ENCODE measurements at places on chromosomes 2 and 18.

GRCh38 chr2:26711457-26712161 lies 19.1 kb downstream of the KCNK3 start:
- DNase-seq = no peak

DNA sequence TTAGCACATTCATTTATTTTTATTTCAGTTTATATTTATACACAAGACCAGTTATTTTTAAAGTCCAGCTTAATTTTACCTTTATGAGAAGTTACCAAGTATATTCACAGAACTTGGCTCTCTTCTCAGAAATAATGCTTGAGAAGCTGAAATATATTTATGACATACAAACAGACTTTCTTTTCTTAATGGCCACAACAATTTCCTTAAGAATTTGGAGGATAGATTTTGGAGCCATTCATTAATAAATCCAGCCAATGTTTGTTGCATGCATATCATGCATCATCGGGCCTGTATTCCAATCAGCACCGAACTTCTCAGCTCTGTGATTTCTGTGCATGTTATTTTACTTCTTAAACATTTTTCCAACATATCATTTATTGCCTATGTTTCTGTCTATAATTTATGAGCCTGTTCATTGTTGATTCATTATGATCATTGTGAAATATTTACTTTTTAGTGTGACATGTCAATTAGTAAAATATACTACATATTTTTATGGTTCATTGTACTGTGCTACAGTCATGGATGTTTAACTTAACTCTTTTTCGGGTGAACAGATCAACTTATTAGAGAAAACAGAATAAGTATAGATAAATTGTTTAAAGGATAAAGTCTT lies 3.5 kb downstream of the GULP1 start:
- no peak for DNase-seq

- no peak for DNase-seq
Observed at GRCh38 chr18:37249895-37250618, 315.5 kb downstream of the CELF4 start.

DNA sequence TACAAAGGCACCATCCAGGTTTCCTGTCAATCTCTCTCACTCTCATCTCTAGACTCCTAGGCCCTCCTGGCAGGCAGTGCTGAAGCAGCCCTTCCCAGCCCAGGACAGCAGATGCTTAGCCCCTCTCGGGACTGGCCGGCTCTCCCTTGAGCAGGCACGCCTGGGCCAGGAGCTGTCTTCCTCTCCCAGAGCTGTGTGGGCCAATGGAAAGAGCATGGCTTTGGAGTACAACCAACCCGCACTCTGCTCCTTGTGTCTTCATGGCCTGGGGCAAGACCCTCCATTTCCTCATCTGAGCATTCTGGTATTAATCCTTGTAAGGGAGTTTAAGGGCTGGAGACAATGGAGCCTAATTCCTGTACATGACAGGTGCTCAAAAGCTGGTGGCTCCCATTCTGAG lies 97.2 kb downstream of the CAPN13 start:
- no peak for DNase-seq

DNA sequence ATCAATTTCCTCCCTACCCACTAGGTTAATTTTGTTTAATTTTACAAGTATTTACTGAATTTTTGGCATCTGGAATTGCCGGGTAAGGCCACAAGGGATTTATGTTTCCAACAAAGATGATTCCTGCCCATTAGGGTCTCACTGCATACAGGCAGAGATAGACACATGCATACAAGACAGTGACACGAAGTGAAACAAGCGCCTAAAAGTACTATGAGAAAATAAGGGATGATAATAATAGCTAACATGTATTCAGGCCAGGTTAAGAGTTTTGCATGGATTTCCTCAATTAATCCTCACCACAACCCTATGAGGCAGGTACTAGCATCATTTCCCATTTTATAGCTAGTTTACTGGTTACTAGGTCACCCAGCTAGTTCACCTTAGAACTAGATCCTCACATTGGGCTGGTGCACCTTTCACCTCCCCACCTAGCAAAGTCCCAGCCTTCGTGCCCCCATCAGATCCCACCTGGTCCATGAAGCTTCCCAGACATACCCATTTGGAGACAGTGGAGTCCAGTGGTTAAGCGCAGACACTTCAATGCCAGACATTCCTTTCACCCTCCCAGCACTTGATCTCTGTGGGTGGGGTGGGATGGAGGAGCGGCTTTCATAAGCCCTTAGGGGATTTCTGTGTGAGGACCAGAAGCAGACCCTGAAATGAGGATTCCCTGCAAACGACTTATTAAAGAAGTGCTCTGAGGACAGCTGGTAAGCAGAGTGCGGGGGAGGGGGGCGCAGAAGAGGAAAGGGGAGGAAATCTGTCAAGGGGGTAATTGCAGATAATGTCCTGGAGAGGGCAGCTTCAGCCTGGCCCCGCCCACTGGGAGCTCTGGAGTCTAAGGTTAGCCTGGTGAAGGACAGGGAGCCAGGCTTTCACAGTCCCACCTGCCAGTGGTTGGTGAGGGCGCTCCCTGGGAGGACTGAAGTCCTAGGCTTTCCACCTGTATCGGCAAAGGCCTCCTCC lies 5.8 kb upstream of the DGUOK start:
- no peak for DNase-seq

DNA sequence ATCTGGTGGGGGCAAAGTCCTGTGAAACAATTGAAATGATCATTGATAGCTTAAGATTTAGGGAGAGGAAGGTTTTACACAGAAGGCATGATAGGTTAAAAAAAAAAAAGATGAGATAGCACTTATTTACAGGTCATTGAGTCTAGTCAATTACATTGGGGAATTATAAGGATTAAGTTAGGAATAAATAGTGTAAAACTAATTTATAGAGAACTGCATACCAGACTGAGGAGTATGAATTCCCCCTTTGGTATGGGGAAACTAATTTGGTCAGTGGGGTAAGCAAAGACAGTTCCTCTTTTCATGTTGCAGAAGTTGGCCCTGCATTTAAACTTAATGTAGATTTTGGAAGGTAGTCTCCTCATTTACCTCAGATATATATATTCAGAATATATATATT lies 10.8 kb downstream of the GLS start:
- DNase-seq = no peak

DNA sequence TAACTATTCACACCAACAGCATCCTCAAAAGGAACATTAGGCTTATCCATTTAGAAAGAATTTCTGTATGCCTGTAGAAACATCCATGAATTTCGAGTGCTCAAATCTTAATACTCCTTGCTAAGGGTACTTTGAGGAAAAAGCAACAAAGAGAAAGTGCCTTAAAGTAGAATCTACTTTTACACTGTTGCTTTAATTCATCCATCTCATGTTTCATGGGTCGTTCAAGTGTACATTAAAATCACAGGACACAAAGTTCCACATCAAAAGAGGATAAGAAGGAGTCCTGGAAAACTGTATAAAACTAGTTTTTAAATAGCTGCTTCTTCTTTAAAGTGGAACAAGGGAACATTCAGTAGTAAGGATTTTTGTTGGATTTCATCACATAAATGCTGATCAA lies 54.5 kb downstream of the LRP1B start:
- DNase-seq = no peak

DNA sequence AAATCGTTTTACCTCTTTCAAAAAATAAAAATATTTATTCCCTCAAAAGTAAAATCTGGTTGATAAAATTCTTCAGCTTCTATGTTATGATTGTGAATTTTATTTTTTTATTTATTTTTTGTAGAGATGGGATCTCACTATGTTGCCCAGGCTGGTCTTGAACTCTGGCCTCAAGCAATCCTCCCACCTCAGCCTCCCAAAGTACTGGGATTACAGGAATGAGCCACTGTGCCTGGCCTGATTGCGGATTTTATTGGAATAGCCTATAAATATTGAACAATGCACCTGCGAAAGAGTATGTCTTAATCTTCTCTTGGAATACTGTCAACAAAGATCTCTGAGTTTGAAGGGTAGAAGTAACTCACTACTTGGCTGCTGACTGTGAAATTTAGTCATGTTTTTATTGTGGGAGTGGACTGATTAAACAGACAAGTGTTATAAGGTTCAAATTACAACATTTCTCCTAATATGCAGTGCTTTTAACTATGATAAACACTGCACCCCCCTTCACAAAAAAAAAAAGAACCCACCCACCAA lies 138.0 kb downstream of the AFF3 start:
- DNase-seq = no peak

DNA sequence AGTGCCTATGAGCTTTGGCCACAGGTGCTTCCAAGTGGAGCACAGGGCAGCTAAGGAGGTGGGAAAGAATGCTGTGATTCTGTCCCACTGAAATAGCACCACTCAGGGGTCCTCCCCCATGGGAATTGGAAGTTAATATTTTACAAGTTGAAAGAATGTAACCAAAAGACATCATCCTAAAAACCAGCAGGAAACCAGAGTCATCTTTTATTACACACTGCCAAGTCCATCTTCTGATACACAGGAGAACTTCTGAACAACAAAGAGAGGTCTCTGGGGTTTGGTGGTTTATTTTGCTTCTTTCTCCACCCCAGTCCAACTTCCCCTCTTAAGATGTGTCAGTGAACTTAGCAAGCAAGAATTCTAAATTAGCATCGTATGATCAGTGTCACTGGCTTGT lies 47.7 kb downstream of the COLEC12 start:
- DNase-seq = no peak

GRCh38 chr2:197851451-197851850 lies 47.1 kb downstream of the PLCL1 start:
- DNase-seq = no peak

DNA sequence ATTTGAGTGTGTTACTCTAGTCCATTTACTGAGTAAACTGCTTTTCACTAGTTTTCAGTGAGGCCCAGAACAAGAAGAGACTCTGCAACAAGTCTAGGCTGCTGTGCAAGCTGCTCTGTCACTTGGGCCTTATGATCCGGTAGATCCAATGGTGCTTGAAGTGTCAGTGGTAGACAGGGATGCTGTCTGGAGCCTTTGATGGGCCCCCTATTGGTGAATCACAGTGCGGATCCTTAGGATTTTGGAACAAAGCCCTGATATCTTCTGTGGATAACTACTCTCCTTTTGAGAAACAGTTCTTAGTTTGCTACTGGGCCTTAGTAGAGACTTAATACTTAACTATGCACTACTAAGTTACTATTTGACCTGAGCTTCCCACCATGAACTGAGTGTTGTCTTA lies 150.2 kb downstream of the TMEFF2 start:
- no peak for DNase-seq

GRCh38 chr2:5316001-5316490 lies 376.1 kb upstream of the SOX11 start:
- no peak for DNase-seq

Data from GM12891 (cell line).